NCI-H510A (cell line): ENCODE measurements at places on chromosomes 3 and 15.
A peak's percentile ranks its signal among the peaks of the same experiment; 100 is the strongest.

- DNase-seq = peak; percentile 15
Observed at GRCh38 chr3:55000546-55000945, 72.7 kb upstream of the LRTM1 start.

- DNase-seq = no peak
Observed at GRCh38 chr3:151276687-151277042, 1.7 kb downstream of the P2RY14 start.

DNA sequence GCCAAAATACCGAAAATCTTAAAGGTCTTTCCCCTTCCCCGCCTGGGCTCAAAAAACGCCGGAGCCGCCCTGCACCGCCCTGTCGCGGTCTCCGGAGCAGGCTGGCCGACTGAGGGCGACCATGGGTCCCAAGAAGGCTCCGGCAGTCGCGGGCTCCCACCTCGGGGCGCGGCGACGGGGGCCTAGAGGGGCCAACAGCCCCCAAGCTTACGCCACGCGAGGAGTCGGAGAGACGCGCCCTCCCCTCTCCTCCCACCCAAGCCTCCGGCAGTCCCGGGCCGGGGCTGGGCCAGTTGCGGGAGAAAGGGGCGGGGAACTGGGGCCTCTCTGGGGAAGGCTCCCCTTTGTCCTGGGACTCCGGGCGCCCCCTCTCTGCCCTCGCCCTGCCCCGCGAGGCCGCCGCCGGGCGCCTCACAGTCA lies 69.2 kb downstream of the GOLGA8B start:
- DNase-seq = no peak

GRCh38 chr3:175398676-175399075 lies 539.5 kb downstream of the NAALADL2 start:
- DNase-seq = no peak

DNA sequence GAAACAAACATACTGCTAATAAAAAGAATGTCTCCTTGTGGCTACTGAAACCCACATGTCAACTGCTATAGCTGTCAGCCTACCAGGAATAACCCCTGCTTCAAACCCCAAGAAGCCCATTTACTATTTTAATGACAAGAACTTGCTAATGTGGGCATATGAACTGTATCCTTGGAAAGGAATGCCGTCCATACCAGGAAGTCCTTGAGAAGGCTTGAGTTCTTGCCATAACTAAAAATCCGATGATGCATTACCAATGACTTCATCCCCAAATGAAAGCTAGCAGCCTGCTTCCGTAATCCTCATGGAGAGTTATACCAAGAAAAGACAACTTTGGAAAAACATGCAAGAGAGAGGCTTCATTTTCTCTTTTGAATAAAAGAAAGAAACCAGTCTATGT lies 34.8 kb downstream of the MINDY4B start:
- no peak for DNase-seq

- no peak for DNase-seq
Observed at GRCh38 chr15:66721501-66721937, 19.5 kb downstream of the SMAD6 start.

- peak; percentile 20 for DNase-seq
Observed at GRCh38 chr3:53718462-53718861, 127.8 kb downstream of the CHDH start.

- no peak for DNase-seq
Observed at GRCh38 chr15:31494786-31495185, 168.2 kb downstream of the KLF13 start.

GRCh38 chr15:95365511-95366107 lies 964.9 kb upstream of the NR2F2 start:
- no peak for DNase-seq
